ENCODE measurements at places on chromosomes 1 and 21.

DNA sequence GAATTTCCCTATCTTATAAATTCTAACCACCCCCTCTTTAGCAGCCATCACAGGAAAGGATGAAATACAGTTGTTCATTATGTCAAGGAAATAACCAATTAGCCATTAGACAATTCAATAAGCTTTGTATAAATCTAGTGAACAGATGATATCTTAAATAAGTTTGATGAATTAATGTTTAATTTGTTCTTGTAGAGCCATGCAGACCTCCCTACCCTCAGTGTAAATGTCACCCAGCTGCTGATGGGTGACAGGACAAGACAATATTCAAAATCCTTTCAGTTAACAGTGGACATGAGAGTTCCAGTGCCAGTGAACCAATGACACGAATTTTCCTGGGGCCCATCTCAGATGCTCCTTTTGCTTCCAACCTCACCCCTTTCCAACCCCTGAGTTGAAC lies 395.9 kb downstream of the KCTD3 start:
- no peak for DNase-seq

DNA sequence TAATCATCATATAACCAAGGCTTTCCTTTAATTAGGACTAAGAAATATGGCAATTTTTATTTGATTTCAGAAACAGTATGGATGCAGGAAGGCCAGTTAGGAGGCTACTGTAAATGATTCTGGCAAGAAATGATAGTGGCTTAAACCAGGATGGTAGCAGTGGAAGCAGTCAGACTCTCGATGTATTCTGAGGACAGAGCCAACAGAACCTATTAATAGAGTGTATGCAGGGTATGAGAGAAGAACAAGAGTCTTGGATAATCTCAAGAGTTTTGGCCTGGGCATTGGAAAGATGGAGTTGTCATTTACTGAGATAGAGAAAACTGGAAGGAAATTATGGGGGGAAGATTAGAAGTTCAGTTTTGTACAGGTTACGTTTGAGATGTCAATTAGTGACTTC lies 73.3 kb upstream of the GNG4 start:
- DNase-seq, result no peak

GRCh38 chr1:116537040-116537831 lies 33.6 kb downstream of the CD58 start:
- peak; percentile 18 for DNase-seq

- DNase-seq, result no peak
Measured at GRCh38 chr1:66374148-66374547, 159.8 kb upstream of the SGIP1 start.

DNA sequence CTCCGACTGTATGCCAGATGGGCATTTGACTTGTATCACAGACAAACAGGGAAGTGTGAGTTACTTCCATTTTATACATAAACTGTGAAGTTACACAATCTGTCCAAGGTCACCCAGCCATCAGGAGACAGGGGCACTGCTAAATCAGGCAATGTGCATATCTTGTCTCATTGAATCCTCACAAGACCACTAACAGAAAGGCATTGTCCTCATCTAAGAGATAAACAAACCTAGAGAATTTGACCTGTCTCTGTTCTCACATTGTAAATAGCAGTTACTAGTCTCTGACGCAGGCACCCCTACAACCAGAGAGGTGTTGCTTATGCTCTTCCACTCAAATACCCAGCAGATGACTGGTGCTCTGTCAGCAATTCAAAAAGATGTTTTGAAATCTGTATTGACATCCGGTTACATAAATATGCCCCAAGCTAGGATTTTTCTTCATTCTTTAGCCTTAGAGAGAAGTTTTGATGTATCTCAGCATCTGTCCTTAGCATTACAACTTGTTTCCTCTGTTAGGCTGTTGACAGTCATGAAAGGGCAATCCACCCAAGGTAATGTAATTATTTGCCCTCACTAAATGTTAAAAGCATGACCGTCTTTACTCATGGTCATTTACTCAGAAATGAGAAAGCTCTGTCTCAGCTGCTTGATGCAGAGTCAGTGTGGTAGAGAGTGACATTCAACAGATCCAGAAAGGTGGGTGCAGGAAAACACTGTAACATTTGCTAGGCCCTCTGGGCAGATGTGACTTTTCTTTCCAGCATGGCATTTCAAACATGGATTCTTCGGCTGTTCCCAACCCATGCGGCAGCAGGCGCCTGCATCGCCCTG lies 51.9 kb upstream of the ZNF326 start:
- DNase-seq, result peak; percentile 40

DNA sequence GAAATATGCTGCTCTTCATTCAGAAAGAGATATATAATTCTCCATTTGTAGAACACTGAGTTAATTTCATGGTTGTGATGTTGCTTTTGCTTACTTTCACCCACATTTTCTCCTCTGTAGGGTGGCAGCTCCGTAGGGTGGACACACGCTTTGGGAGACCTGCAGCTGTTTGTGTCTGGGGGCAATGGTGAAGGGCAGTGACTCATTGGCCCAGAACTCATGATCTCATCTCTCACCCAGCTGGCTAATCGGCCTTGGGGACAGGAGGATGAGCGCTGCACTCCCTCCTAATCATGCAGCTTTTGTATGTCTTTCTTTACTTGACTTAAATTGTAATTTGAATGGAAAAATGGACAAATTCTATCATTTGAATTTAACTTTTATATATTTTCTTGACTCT lies 9.6 kb downstream of the DISC1 start:
- DNase-seq, result no peak

GRCh38 chr1:5796028-5796427 lies 196.2 kb downstream of the NPHP4 start:
- no peak for DNase-seq

DNA sequence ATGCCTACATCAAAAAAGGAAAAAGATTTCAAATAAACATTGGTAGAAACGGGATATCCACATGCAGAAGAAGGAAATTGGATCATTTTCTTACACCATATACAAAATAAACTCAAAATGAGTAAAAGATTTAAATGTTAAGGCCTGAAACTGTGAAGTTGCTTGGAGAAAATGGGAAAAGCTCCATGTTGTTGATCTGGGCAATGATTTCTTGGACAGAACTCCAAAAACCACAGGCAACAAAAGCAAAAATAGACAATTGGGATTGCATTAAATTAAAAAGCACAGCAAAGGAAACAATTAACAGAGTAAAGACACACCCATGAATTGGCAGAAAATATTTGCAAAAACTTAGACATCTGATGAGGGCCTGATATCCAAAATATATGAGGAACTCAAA lies 105.2 kb upstream of the APP start:
- no peak for DNase-seq

- no peak for DNase-seq
Measured at GRCh38 chr1:71657891-71658679, 577.2 kb upstream of the ZRANB2 start.

DNA sequence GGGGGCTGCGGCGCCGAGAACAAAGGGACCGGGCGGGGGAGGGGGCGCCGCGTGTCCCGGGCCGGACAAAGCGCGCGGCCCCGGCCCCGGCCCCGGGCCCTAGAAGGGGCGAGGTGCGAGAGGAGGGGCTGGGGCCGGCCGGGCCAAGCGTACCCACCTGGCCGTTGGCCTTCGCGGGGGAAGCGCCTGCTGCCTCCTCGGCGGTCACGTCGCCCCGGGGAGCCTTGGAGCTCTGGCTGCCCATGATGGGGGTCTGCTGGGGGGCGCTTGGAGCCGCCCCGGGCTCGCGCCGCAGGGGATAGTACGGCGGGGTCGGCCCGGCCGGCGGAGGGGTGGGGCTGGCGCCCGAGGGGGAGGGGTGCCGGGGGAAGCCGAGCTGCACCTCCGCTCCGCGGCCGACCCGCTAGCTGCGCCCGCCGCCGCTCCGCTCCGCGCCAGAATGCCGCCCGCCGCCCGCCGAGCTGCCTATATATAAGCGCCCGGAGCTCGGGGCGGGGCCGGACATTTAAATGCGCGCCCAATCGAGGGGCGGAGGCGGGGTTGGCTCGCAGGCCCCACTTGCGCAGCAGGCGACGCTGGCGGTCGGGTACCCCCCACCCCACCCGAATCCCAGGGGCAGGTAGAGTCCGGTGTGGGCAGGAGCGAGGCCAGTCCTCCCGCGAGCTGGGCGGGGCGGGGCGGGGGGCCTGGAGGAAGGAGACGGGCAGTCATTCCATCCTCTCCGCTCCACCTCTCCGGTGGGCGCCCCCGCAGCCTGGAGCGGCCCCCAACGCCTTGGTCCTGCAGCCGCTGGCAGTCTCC lies at the start of gene MARCKSL1:
MARCKSL1 (minus strand) TSS at position 444 of the 801 bp plus-strand sequence; CDS start at position 244, 200 bp downstream.
- DNase-seq, result no peak

DNA sequence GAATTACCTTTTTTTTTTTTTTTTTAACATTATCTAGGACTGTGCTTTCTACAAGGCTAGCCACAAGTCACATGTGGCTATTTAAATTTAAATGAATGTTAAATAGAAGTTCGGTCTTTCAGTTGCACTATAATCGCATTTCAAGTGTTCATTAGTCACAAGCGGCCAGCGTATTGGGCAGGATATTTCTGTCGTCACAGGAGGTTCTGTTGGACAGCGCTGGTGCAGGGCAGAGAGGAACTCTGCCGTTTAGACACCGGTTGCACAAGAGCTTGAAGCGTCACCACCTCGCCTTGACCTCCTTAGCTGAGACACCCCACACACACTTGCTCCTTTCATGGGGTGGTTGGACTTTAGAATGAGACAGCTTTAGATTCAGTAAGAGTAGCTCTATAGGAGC lies 64.1 kb downstream of the BACE2 start:
- DNase-seq, result no peak

DNA sequence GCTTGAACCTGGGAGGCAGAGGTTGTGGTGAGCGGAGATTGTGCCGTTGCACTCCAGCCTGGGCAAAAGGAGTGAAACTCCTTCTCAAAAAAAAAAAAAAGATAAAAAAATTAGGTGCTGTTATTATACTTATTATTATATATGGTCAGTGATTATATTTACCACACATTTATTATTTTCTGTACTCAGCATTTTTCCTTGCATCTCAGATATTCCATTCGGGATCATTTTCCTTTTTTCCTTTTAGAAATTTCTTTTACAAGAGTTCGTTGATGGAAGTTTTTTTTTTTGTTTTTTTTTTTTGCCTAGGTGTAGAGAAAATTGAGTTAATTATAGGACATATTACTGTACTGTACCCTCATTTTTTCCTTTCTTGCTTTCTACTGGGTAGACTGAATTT lies 13.5 kb downstream of the CCDC30 start:
- DNase-seq, result no peak

DNA sequence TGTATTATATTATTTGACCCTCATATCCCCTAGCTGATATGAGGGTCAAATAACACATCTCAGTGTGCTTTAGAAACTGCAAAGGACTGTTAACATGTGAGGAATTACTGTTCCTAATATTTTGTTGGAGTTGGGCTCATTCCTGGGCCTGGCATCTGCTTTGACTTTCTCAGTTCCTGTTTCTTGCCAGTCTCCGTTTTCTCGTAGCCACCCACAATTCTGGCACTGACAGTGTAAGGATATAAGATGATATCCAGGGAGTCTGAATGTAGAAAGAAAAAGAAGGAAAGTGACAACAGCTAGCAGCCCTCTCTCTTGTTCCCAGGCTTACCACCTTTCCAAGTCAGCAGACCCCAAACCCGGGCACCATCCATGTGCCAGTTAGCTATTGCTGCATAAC lies 54.4 kb upstream of the SCMH1 start:
- DNase-seq, result no peak

DNA sequence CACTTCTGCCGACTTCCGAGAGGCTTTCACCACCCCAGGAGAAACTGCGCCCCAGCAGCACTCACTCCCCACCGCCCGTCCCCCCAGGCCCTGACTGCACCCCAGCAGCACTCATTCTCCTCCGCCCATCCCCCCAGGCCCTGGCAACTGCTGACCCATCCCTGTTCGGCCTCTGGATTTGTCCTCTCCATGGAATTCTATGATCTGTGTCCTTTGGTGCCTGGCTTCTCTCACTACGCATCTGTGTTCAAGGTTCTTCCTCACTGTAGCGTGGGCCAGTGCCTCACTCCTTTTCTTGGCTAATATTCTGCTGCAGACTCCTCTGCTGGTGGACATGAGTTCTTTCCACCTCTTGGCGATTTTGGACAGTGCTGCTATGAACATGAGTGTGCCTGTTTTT lies 121.8 kb upstream of the ARHGEF16 start:
- DNase-seq, result no peak

DNA sequence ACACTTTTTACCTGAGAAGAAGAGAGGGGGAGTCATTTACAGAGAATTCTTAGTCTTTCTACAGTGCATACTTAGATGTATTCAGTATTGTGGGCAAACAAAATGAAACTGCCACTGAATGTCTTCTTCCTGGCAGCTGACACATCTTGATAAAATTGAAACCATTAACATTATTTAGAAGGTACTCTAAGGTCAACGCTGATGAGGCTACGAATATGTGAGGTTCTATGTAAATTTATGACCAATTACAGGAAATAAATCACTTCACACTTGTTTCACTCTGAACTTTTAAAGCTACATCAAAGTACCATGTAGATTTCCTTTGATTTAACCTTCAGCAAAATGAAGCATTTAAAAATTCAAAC lies 51.3 kb upstream of the GFI1 start:
- DNase-seq, result no peak

DNA sequence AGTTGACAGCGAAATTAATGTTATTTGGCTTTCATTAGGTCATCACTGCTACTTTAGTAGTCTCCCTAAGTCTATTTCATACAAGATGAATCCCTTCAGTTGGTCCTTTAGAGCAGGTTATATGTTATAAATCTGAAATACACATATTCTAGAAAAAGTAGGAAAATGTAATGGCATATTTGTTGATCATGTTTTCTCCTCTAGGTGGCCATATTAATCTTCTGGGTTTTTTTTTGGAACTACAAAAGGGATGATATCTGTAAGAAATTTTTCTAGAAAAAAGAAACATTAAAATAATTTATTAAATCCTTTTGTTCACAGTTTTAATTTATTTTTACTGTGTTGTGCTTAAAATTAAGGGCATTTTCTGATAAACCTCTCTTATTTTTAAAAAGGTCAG lies 87.9 kb downstream of the SYT14 start:
- DNase-seq, result no peak

GRCh38 chr1:2547210-2548067 lies 8.7 kb upstream of the TNFRSF14 start:
- no peak for DNase-seq

- no peak for DNase-seq
Measured at GRCh38 chr1:231494439-231495110, 33.9 kb upstream of the TSNAX start.

GRCh38 chr1:207502726-207503125 lies 6.8 kb downstream of the CR1 start:
- no peak for DNase-seq

DNA sequence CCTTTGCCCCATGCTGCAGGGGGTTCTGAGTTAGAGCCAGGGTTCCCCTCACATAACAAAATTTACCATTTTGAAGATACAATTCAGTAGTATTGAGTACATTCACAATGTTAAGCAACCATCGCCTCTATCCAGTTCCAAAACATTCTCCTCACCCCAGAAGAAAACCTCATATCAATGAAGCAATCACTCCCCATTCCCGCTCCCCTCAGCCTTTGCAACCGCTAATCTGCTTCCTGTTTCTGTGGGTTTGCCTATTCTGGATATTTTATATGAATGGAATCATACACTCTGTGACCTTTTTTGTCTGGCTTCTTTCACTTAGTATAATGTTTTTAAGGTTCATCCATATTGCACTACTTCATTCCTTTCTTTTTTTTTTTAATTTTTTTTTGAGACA lies 32.9 kb downstream of the SERINC2 start:
- no peak for DNase-seq
